Endodermal cell (in vitro differentiated cells): ENCODE measurements at places on chromosomes 13 and 19. TPM values are rescaled to one million over a fixed set of nuclear protein-coding genes. Genes with fewer than 3 reads are reported as not detected.
A peak's percentile ranks its signal among the peaks of the same experiment; 100 is the strongest.

Gene FCHO1
- total RNA-seq, result 8.4 and 8.5 TPM in 2 replicates

Gene KIR2DL1
- total RNA-seq, result not detected in 2 replicates

Gene ZNF492
- not detected in 3 replicates for total RNA-seq

Gene CCDC194
- total RNA-seq, result 1.5 and 2.0 TPM in 2 replicates

DNA sequence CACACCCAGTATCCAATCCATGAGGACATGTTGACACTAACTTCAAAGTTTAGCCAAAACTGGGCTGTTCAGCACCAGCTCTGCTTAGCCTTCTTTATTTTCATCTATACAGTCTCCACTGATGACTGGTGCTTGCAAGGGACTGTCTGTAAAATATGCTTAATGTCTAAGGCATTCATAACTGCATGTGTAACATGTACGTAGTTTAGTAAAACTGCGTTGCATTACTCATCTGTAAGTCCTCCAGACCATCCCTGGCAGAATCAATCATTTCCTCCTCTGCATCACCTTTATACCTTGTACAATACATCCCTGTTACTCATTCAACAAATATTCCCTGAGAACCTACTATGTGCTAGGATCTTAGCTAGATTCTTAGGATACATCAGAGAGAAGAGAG is 362.1 kb downstream of the MTUS2 start:
- no peak for DNase-seq

DNA sequence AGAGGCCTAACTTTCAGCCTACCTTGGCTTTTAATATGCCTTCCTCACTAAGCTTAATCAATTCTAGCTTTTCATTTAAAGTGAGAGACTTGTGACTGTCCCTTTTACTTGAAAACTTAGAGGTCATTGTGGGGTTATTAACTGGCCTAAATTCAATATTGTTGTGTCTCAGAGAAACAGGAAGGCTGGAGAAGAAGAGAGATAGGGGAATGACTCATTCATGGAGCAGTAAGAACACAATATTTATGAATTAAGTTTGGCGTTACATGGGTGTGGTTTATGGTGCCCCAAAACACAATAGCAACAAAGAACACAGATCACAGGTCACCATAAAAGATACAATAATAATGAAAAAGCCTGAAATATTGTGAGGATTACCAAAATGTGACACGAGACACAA is 612.1 kb downstream of the TBC1D4 start:
- no peak for DNase-seq

DNA sequence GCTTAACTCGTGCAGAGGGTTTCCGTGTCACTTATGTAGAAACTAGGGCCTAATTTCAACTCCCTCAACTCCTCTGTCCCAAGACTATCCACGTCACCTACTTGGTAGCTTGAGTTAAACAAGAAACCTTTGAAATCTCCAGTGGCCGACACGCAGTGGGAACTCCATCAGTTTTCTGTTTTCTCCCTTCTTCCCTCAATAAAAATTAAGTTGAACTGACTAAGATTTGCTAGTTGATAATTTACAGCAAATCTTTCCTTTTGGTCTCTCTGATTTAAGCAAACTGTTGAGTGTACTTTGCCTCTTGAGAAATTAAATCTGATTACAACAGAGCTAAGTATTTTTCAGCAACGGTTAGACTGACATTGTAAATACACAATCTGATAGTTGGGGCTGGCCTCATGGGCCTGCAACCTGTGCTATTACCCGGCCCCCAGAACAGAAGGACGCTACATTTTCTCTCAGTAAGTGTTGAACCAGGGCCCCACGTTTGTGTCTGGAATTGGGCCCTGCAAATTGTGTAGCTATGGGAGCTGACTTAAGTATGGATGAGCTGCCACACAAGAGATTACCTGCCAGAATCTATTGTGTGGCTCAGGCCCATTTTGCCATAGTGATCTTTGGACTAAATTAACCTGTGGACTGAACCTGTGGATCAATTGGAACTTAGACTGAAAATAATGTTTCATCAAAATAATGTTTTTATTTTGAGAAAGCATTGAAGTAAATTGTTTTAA is 708 bp upstream of the ESD start:
- DNase-seq, result no peak

DNA sequence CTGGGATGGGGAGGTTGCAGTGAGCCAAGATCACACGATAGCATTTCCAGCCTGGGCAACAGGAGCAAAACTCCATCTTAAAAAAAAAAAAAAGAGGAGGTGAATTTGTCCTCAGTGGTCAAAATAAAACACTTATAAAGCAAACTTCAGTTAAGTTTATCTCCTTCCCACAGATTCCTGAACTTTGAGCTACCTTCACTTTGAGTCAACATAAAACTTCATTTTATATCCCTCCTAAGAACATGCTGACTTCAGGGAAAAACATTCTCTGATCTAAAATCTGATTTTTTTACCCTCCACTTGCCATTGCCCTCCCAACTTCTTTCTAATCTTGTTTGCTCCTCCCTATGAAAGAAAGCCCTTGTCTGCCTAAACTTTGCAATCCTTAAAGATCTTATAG is 59.0 kb downstream of the ZNF429 start:
- DNase-seq, result no peak

GRCh38 chr13:114146173-114146572 is 13.8 kb upstream of the RASA3 start:
- no peak for DNase-seq

- peak; percentile 42 for DNase-seq
Observed at GRCh38 chr13:89541091-89542030, 1806.1 kb upstream of the MIR17HG start.
